Prostate gland (tissue), 2 donors: ENCODE measurements at places on chromosomes 6 and 20. TPM values are rescaled to one million over a fixed set of nuclear protein-coding genes. Genes with fewer than 3 reads are reported as not detected.

DNA sequence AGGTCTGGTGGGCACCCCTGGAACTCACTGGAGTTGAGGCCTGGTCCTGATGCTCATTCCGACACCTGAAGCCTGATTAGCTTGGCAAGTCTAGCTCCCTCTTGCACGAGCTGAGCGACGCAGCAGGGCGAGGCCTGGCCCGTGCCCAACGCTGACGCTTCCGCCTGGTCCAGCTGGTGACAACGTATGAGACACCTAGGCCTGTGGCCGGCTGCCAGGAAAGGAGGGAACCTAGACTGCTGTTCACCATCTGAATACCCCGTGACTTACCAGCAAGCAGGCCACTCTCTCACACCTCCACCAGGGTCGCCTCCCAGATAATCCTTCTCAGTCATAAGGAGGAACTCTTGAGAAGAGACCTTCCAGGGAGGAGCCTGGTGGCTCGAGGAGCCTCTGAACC, 24.5 kb downstream of the YTHDF1 start:
- no peaks in the 10 kb centered on the region for H3K27me3 ChIP-seq
- no peaks in the 10 kb centered on the region for H3K36me3 ChIP-seq
- DNase-seq = no peak

- H3K27me3 ChIP-seq = no peaks in the 10 kb centered on the region
- no peak for DNase-seq
- peaks cover 9% of the 10 kb centered on the region for H3K4me1 ChIP-seq
- H3K36me3 ChIP-seq = no peaks in the 10 kb centered on the region
- H3K4me3 ChIP-seq = peak overlapping the region; percentile 26
- peak overlapping the region; percentile 36 for H3K27ac ChIP-seq
These were observed 646 bp upstream of the CPNE5 start for GRCh38 chr6:36839749-36840431.

DNA sequence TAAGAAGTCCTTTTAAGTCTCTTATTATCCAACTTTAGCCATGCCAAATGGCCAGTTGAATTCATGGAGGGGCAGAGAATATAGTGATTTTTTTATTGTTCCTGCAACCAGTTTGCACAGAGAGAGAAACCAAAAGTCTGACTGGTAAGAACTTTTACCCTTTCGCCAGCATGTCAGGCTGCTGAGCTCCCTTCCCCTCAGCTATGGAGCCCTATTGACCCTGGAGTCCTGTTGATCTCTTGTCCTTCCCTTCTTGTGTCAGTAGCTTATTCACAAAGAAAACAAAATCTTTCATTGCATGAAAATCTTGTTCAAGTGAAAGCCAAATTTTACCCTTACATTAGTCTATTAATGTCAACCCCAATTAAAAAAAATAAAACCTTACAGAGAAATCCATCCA, 1.5 kb upstream of the SLC22A1 start:
- no peak overlapping the region for H3K4me3 ChIP-seq
- H3K36me3 ChIP-seq = no peaks in the 10 kb centered on the region
- H3K27me3 ChIP-seq = no peaks in the 10 kb centered on the region
- H3K4me1 ChIP-seq = no peaks in the 10 kb centered on the region

DNA sequence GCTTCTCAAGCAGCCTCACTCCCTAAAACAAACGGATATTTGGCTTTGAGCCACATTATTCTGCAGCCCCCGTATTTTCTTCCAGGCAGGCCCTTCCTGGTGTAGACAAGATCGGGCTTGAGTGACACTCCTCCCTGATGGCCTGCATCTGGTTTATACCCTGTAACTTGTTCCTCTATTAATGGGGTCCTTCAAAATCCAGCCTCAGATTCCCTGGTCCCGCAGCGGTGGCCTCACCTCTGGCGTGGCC, 375 bp upstream of the TMEM14C start:
- H3K4me3 ChIP-seq = peak overlapping the region; percentile 60
- H3K4me1 ChIP-seq = peaks cover 8% of the 10 kb centered on the region
- H3K27ac ChIP-seq = peak overlapping the region; percentile 91

- no peak for DNase-seq
- no peaks in the 10 kb centered on the region for H3K36me3 ChIP-seq
- peak overlapping the region; percentile 45 for H3K27ac ChIP-seq
- peaks cover 11% of the 10 kb centered on the region for H3K4me1 ChIP-seq
- no peaks in the 10 kb centered on the region for H3K27me3 ChIP-seq
These were observed 40.1 kb downstream of the TBPL1 start for GRCh38 chr6:133992992-133993680.

DNA sequence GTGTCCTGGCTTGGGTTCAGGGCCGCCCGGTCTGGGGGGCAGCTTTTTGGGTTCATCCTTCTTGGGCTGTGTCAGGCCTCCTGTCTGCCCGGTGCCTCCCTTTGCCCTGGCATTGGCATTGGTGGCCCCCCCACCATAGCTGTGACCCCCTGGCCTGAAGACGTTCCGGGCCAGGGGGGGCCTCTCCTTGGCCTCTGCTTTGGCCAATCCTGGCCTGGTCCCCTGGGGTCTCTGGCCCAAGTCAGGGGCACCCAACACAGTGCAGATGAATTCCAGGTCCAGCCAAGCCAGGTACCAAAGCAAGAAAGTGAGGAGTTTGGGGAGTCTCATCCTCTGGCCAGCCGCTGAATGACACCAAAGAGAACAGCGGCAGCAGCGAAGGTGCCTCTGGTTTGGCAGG, 429 bp downstream of the GDF5 start:
- H3K4me3 ChIP-seq = no peak overlapping the region
- H3K27me3 ChIP-seq = no peaks in the 10 kb centered on the region
- H3K27ac ChIP-seq = peak overlapping the region; percentile 54
- H3K36me3 ChIP-seq = no peaks in the 10 kb centered on the region

DNA sequence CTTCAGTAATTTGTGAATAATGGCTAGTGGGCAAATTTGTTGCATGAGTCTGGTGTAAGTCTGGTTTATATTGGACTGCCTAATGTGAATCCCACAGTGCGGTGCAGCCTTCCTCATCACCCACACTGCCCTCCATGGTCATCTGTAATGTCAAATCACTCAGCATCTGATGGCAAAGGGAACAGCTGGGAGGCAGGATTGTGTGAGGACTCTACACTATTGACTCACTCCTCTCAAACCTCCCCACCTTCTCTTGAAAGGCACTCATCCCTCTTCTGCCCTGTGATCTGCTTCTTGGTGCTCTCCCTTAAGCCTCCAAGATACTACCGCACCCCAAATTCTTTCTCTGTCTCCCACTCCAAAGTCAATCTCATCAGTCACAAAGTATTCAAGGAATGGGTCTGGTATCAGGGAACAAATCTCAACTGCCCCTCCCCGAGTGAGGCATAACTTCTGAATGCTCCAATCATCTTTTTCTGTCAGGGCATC, 146.0 kb upstream of the BEND6 start:
- no peak overlapping the region for H3K4me3 ChIP-seq
- DNase-seq = no peak

DNA sequence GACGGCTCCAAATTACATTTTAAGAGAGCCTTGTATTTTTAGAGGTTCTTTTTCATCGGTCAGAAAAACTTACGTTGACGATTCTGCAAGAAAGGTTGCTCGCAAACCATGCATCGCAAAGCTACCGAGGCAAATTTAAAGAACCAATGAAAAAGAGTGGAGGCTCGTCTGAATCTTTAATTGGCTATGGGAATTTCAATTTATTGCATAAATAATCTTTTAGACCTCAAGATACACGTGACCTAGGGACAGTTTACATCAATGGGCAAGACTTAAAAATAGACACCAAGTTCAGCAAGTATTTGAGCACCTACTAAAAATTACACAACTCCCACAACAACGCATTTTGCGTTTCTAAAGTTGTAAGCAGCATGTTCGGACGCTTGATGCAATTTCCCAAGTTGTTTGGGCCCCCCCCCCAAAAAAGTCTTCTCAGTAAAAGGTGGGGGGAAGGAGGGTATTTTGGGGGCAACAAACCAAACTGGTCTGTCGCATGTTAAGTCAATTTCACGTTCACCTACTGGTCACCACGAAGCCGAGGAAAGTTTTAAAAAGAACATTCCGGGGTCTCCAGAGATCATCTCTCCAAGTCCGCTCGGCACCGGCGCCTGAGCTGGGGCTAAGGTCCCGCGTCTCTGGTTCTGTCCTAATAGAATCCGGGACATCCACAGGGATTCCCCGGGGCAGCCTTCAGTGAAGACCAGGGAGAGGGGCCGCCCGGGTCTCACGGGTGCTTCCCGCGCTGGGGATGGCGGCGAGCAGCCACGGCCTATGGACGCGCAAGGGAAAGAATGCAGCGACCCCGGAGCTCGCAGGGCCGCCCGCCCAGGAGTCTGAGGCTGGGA, 851 bp downstream of the SNX5 start:
- H3K4me3 ChIP-seq = peak overlapping the region; percentile 71
- peak overlapping the region; percentile 97 for H3K27ac ChIP-seq
- DNase-seq = peak; percentile 16
- H3K4me1 ChIP-seq = no peaks in the 10 kb centered on the region

- no peak for DNase-seq
- no peaks in the 10 kb centered on the region for H3K27me3 ChIP-seq
- H3K27ac ChIP-seq = no peak overlapping the region
- no peaks in the 10 kb centered on the region for H3K4me1 ChIP-seq
- H3K36me3 ChIP-seq = no peaks in the 10 kb centered on the region
- no peak overlapping the region for H3K4me3 ChIP-seq
These were observed 6.8 kb upstream of the ALDH8A1 start for GRCh38 chr6:134956676-134957075.

DNA sequence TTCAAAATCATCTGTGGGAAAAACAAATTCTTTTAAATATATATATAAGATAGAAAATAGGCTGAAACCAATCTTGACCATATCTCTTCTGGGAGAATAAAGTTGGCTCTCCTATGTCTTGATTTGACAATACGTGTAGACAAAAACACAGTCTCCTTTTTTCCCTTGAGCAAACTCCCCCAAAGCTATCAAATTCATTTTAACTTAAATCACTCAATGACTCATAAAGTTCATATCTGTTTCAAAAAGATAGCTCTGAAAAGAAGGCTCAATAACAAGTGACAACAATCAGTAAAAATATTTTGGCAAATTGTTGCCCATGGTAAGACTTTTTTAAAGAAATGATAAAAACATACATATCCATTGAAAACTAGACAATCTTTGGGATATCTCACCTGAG, 236.0 kb upstream of the TENT5A start:
- H3K4me3 ChIP-seq = no peak overlapping the region
- H3K4me1 ChIP-seq = no peaks in the 10 kb centered on the region

GRCh38 chr6:151009576-151009975, 144.1 kb downstream of the MTHFD1L start:
- H3K27ac ChIP-seq = no peak overlapping the region
- no peaks in the 10 kb centered on the region for H3K27me3 ChIP-seq
- no peak overlapping the region for H3K4me3 ChIP-seq

GRCh38 chr6:92122746-92123145, 1296.6 kb downstream of the EPHA7 start:
- no peak overlapping the region for H3K27ac ChIP-seq
- H3K27me3 ChIP-seq = no peaks in the 10 kb centered on the region
- no peak for DNase-seq
- H3K4me3 ChIP-seq = no peak overlapping the region
- no peaks in the 10 kb centered on the region for H3K36me3 ChIP-seq

GRCh38 chr6:137830511-137830911, 36.5 kb upstream of the TNFAIP3 start:
- no peak overlapping the region for H3K4me3 ChIP-seq
- no peak overlapping the region for H3K27ac ChIP-seq
- no peaks in the 10 kb centered on the region for H3K36me3 ChIP-seq
- no peaks in the 10 kb centered on the region for H3K27me3 ChIP-seq

DNA sequence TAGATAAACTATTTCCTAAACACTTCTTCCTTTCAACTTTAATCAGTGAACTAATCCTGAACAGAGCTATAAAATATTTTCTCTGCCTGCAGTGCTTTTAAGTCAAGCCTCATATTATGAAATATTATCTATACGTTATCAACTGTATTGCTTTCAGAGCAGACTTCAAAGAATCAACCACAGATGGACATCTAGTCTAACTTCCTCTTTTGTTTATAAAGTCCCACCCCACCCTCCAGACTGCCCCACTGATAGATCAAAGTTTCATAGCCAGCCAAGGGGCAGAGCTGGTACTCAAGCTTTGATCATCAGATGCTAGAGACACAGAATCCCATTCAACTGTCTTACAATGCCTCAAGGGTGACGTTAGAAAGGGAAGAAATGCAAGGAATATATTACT, 308.3 kb downstream of the LAMA2 start:
- H3K36me3 ChIP-seq = no peaks in the 10 kb centered on the region
- no peaks in the 10 kb centered on the region for H3K27me3 ChIP-seq
- H3K4me1 ChIP-seq = no peaks in the 10 kb centered on the region
- no peak overlapping the region for H3K27ac ChIP-seq

DNA sequence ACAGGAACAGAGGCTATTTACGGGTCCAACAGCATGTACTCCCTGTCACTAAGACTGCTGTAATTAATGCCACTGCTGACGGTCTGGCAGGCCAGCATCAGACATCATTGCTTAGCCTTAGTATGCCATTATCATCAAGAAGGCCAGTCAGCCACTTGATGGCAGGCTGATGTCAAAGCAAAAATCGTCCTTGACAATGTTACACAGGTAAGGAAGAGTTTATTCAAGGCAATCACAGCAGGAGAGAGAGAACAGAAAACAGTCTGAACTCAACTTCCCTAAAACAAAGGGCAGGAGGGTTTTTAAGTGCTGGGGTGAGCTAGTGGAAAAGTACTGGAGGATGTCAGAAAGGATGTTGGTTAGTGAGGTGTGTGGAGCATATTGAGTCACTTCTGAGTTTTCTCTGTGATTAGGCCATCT, 25.1 kb downstream of the FKBP1C start:
- H3K4me1 ChIP-seq = no peaks in the 10 kb centered on the region
- H3K27me3 ChIP-seq = no peaks in the 10 kb centered on the region
- H3K27ac ChIP-seq = no peak overlapping the region
- no peaks in the 10 kb centered on the region for H3K36me3 ChIP-seq
- H3K4me3 ChIP-seq = no peak overlapping the region
- no peak for DNase-seq

DNA sequence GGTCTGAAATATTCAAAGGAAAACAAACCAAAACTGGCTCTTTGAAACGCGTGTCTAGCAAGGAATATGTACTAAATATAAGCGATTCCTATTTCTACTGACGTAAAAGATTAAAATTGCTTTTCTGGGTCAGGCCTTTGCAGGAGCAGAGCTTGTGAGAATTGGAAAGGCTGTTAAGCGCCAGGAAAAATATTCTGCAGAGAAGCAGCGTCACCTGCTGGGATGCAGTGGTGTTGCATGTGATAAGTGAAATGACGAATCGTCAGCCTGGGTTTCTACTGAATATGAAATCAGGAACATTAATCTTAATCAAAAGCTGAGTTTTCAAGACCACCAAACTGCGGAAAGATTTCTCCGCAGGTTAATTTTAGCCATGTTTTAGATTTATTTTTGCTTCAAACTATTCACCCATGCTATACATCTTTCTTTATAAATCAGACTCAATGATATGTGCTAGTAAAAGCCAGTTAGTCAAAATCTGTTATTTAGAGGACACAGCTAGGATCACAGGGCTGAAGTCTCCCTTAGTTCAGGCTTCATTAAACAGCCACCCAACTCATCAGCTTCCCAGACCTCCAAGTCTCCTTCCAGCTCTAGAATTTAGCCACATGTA, 67.4 kb downstream of the ALDH8A1 start:
- no peaks in the 10 kb centered on the region for H3K36me3 ChIP-seq
- H3K4me3 ChIP-seq = no peak overlapping the region
- no peaks in the 10 kb centered on the region for H3K27me3 ChIP-seq

Gene HCRTR2
- total RNA-seq = not detected

Gene TOX2
- 8.8 TPM for total RNA-seq

Gene CTSA
- 215 TPM for total RNA-seq

Gene GABRR2
- 0.40 TPM for total RNA-seq
